ENCODE measurements at places on chromosomes 3 and 15.

GRCh38 chr3:50189274-50189673 is 2.1 kb upstream of the GNAT1 start:
- peak; percentile 45 for DNase-seq

- DNase-seq, result no peak
These were observed 123.1 kb downstream of the ZMAT3 start for GRCh38 chr3:178948546-178948945.

DNA sequence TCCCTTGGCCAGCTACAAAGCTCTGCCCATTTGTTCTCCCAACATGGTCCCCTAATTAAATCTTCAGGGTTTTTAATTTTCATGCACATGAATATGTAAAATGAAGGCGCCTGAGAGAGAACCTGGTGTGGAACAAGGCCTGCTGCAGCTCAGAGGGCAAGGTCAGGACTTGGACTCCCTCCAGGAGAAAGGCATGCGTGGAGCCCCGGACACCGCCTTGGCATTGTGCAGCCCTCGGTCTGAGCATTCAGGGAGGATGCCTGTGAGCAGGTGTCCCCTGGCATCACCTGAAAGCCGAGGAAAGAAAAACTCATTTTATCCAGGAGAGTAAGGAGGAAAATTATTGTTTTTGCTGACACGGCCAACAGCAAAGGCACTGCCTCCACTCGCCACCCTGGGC is 33.8 kb upstream of the EPHB1 start:
- DNase-seq, result no peak

- DNase-seq, result no peak
These were observed 131.8 kb downstream of the FOXB1 start for GRCh38 chr15:60135961-60136360.

- DNase-seq, result no peak
These were observed 155.2 kb downstream of the GSK3B start for GRCh38 chr3:119939077-119939476.

- DNase-seq, result no peak
These were observed 16.1 kb upstream of the CPNE9 start for GRCh38 chr3:9687514-9687913.

DNA sequence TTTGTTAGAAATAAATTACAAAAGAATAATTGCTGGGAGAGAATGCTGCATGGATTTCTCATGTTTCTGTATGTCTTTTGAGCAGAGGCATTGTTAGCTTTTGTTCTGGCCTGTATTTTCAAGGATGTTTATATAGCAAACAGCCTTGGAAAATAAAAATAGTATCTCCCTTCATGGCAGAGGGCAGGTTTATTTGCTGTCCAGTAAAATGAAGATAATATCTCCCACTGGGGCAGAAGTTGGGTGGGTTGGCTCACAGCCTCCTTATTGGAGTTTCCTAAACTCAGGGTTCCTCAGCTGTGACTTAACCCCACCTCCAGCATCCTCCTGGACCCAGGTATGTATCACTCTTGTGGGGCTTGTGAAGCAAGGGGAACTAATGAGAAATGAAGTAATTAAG is 43.7 kb upstream of the THSD4 start:
- DNase-seq, result no peak

DNA sequence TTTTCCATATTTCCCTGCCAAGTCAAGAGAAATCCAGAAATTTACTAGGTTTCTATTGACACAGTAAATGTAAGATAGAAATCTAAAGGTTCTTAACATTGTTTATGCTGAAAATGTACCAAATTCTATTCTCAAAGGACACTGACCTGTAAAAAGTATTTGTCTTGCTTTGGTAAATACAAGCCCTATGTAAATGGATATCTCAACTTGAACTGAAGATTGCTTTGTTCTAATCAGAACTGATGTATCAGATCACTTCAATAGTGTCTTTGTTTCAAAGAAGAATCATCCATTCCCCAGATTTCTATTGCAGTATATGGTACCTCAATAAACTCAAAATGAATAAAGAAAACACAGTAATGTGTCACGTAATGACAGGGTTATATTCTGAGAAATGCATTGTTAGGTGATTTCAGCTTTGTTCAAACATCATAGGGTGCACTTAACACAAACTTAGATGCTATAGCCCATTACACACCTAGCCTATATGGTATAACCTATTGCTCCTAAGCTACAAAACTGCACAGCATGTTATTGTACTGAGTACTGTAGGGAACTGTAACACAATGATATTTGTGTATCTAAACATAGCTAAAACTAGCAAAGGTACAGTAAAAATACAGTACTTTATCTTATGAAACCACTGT is 143.5 kb upstream of the NECTIN3 start:
- no peak for DNase-seq

DNA sequence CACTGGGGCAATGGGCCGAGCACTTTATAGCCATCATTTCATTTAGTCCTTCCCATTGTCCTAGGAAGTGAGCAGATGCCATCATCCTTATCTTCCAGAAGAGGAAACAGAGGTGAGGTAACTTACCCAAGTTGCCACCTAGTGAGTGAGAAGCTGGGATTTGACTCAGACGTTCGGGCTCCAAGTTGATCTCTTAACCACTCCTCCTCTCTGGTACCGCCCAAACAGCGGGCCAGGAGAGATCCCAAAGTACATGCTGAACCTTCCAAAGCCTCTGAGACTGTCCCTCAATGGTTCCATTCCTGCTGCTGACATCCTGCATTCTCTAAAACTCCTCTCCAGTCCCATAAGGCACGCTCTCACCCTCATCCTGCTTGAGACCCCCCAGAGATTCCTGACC is 56.2 kb downstream of the EXOG start:
- no peak for DNase-seq

Measured in B cell (primary cell).